SJSA1 (cell line): ENCODE measurements at places on chromosomes 5 and 9.

DNA sequence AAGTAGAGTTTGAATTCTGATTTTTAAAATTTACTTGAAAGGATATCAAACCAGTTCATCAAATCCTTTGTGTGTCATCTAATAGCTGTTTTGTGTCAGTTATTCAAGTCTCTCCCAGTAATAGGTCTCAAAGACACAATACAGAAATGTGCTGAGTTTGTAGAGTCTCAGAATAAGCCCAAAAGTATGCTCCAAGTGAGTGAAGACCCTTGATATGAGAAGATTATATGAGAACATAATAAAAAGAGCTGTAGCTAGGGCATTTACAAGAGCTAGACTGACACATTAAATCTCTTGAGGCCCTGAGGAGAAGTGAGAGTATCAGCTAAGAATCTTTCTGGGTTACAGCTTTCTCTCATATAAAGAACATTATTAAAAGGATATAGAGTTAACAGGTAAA is 721.0 kb upstream of the ARRDC3 start:
- no peaks in the 10 kb centered on the region for H3K4me1 ChIP-seq
- no peak for DNase-seq
- H3K36me3 ChIP-seq, result no peaks in the 10 kb centered on the region
- no peak overlapping the region for H3K4me3 ChIP-seq
- H3K27me3 ChIP-seq, result no peaks in the 10 kb centered on the region

GRCh38 chr9:134778841-134779411 is 101.7 kb upstream of the FCN2 start:
- no peak overlapping the region for H3K27ac ChIP-seq
- H3K4me1 ChIP-seq, result peaks cover 41% of the 10 kb centered on the region
- H3K27me3 ChIP-seq, result no peaks in the 10 kb centered on the region

DNA sequence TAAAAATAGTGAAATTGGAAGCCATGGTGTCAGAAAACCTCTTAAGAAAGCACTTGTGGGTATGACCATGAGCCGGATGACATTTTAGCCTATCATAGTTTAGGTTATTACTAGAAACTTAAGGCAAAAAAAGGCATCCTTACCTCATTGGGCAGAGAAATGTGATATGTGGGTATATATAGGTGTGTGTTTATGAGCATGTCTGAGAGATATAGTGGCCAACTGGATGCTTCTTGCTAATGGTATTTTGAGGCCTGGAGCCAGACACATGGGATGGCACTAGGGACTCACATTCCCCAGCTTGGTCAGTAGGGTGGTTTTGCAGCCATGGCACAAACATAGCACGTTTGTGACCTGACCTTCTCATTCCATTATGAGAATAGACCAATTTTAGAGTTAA is 295.6 kb upstream of the MEF2C start:
- no peak for DNase-seq
- 0 out of 2 replicates have a peak, but pooled peaks cover 3% of the 10 kb centered on the region for H3K4me1 ChIP-seq
- no peaks in the 10 kb centered on the region for H3K36me3 ChIP-seq

DNA sequence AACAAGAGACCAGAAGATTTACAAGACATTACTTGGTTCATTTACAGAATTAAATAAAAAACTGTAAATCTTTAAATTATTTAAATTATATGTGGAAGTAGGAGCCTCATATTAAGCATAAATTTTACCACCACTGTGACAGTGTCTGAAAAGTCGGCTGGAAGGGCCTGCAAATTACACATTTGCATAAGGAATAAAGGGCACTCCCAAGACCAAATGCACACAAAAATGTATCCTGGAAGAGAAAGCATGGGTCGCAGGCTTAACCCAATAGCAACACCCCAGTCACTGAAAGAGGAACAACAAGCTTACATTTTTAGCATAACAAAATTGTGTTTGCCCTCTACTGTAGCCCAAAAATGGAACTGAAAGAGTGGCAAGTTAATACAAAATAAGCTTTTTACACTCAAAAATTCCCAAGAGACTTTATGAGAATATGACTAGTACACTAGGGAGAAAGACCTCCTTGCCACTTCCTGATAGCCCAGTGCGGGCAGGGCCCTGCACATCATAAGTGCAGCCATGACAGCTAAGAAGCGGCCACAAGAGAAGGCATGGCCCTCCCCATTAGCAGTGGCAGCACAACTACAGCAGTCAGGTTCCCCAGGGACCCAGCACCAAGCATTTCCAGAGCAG is 482.0 kb downstream of the DTWD2 start:
- no peaks in the 10 kb centered on the region for H3K36me3 ChIP-seq
- no peak overlapping the region for H3K4me3 ChIP-seq
- H3K27me3 ChIP-seq, result no peaks in the 10 kb centered on the region
- DNase-seq, result no peak

DNA sequence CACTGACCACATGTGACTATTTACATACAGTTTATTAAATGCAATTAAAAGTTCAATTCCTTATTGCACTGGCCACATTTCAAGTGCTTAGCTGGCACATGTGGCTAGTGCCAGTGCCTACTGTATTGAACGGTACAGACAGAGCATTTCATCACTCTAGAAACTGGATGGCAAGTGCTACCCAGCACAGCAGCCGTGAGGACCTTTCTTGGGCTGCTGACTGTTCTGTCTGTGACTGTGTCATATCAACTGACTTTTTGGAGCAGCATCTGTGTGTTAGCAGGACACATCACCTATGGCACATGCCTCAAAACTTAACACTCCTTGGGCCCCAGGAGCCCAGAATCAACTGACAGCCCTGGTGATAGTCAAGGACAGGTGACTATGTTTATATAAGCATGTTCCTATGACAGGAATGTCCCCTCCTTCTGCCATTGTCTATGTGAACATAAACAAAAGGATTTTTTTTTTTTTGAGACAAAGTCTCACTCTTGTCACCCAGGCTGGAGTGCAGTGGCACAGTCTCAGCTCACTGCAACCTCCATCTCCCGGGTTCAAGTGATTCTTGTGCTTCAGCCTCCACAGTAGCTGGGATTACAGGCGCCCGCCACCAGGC is 8.9 kb downstream of the IRF1 start:
- peaks cover 58% of the 10 kb centered on the region for H3K36me3 ChIP-seq
- no peak overlapping the region for H3K4me3 ChIP-seq
- no peak overlapping the region for H3K27ac ChIP-seq
- H3K4me1 ChIP-seq, result no peaks in the 10 kb centered on the region
- H3K27me3 ChIP-seq, result no peaks in the 10 kb centered on the region
- no peak for DNase-seq

DNA sequence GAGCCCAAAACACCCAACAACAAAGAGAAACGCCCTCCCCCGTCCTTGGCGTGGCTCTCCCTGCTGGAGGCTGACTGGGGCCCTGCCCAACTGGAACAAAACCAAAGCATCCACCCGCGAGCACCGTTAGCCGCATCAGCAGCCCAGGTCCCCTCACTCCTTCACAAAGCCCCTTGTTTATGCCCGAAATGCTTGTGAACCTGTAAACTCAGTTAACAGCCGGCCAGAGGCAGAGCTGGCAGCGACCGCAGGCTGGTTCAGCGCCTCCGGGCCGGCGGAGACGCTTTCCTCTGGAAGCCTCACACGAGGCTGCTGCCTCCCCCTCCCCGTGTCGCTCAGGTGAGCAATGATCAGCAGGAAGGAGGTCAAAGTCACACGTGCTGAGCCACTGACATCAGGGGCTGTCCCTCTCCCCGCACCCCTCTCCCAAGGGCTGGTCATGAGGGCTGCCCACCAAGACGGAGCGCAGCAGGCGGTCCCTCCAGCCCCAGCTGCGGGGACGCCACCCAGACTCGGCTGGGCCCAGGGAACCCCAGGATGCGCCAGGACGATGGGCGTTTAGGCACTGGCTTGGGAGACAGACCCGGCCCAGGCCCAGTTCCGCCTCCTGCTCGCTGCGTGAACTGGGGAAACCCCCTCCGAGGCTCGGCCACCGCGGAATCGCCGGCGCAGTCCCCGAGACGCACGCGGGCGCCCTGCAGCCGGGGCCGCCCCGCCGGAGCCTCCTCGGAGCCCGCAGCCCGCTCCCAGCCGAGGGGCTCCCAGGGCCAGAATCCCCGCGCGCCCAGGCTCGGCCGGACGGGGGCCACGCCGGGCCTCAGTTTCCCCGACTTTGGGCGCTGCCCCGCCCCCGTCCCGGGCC is 563 bp downstream of the SNAPC4 start:
- H3K27ac ChIP-seq, result no peak overlapping the region; the same call in 1 of the 2 replicates
- peak overlapping the region; percentile 97 for H3K4me3 ChIP-seq
- DNase-seq, result no peak
- H3K4me1 ChIP-seq, result peaks cover 21% of the 10 kb centered on the region
- no peaks in the 10 kb centered on the region for H3K27me3 ChIP-seq

DNA sequence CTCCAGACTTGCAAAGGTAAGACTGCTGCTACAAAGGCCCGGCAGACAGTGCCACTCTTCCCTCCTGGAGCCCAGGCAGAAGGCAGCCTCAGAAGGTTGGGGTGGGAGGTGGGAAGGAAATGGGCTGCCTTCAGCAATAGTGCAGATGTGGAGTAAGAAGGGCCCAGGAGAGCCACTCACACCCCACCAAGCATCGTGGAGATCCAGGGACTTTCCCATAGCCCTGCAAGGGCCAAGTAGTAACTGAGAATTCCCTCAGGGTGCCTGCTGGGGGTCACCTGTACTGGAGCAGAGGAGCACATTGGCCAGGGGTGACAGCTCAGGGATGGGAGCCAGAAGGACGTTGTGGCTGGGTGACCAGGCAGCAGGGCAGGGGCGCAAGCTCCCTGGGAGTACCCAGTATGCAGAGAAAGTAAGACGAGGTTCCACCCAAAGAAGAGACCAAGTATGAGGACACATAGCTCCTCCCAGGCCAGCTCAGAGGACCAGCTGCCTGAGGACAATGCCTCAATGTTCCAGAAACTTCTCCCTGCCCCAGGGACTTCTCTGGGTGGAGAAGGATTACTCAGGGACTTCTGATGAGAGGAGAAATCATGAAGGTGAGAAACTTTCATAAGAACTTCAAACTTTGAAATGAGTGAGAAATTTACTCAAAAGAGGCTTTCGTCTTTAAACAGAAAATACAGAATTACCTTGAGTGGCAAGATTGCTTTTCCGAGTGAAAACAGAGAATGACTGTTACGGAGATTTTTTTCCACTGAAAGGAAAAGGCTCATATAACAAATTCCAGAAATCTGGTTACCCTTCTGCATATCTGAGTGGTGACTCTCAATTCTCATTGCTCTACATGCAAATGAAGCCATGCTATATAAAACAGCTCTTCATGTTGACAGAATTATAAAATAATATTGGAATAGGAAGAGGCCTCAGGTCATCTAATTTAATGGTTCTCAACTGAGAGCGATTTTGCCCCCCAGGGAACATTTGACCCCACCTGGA is 87.9 kb upstream of the TRIO start:
- no peak for DNase-seq
- no peaks in the 10 kb centered on the region for H3K36me3 ChIP-seq
- H3K27ac ChIP-seq, result no peak overlapping the region

- H3K4me1 ChIP-seq, result no peaks in the 10 kb centered on the region
- no peak overlapping the region for H3K4me3 ChIP-seq
- no peaks in the 10 kb centered on the region for H3K27me3 ChIP-seq
- H3K36me3 ChIP-seq, result no peaks in the 10 kb centered on the region
- DNase-seq, result no peak
Measured at GRCh38 chr9:27353474-27354229, 56.7 kb upstream of the EQTN start.

GRCh38 chr5:158569534-158569933 is 530.2 kb downstream of the EBF1 start:
- H3K4me3 ChIP-seq, result no peak overlapping the region
- no peaks in the 10 kb centered on the region for H3K36me3 ChIP-seq
- no peak for DNase-seq
- no peaks in the 10 kb centered on the region for H3K4me1 ChIP-seq
- no peak overlapping the region for H3K27ac ChIP-seq

GRCh38 chr9:84858364-84858763 is 188.8 kb downstream of the NTRK2 start:
- no peak overlapping the region for H3K27ac ChIP-seq
- no peak for DNase-seq
- H3K36me3 ChIP-seq, result no peaks in the 10 kb centered on the region
- 0 out of 2 replicates have a peak, but pooled peaks cover 5% of the 10 kb centered on the region for H3K4me1 ChIP-seq
- no peak overlapping the region for H3K4me3 ChIP-seq

DNA sequence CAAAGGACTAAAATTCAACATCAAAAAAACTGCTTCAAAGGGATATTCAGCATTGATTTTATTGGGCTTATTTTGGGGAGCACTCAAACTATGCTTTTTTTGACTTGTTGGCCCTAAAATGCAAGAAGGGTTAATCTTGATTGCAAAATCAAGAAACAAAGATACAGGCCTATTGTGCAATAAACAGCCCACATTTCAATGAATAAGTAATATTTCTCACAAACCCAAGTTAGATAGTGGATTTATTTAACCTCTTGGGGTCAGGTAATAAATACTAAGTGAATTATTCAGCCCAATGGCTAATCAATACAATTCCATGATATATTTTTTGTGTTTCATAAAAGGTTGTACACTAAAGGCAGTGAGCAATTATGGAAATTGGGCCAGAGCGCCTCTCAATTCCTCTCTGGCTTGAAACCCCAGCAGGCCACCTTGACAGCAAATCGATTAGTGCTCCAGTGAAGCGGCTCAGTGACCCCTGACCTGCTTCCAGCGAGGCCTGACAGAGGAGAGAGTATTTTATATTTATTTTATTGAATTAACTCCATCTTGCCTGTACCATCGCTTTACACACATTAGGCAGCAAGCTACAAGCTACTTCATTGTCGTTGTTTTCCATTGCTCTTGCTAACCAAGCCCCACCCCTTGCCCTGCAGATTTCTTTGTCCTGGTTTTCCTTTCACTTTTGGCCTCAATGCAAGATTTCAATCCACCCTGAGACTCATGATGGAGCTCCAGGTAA is 65.5 kb downstream of the EBF1 start:
- no peaks in the 10 kb centered on the region for H3K36me3 ChIP-seq
- no peak overlapping the region for H3K4me3 ChIP-seq
- no peak for DNase-seq
- H3K27ac ChIP-seq, result peak overlapping the region; percentile 2; the same call in 1 of the 2 replicates
- peaks cover 52% of the 10 kb centered on the region for H3K4me1 ChIP-seq

DNA sequence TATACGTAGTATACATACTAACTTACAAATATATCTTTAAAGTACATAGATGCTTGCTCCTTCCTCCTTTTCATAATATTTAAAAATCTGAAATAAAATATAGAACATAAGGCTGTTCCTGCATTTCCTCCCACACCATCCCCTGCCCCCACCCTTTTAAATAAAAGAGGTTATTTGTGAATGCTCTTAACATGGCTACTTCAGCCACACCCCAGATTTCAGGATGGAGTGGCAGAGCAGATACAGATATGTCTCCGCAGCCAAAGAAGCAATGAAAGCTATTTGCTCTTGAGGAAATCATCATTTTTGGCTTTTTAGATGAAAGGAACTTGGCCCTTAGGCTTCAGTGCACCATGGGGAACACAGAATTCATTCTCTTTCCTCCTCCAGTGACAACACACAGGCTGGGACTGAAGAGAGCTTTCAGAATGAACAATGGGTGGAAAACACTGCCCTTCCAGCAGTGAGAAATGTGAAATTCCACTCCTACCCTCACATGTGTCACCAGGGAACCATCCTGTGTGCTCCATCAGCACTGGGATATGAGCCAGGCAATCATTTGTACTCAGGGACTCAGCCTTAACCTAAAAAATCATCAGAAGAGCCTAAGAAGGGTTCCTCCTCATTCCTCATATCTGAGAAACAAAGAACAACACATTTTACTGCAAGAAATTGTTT is 134.3 kb downstream of the PPP2R2B start:
- H3K4me3 ChIP-seq, result no peak overlapping the region
- H3K36me3 ChIP-seq, result no peaks in the 10 kb centered on the region
- H3K27ac ChIP-seq, result no peak overlapping the region
- no peaks in the 10 kb centered on the region; the same call in 1 of the 2 replicates for H3K27me3 ChIP-seq
- no peak for DNase-seq
